ENCODE measurements at places on chromosomes 7 and 10.

DNA sequence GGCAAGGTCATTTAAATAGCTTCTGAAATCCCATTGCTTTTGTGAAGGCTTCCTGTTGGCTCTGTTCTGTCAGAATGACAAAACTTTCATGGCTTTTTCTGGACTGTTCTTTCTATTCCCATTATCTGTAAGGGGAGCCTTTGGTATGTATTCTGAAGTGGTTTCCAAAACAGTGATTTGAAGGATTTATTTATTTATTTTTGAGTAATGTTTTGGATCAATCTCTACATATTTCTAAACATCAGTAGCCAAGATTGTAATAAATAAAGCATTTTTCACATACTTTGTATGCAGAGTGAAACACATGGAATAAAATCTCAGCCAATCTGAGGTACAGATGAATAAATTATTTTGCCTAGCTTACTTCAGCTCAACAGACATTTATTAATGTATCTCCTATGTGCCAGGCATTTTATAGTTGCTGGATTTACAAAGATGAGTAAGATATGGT, 121.1 kb downstream of the BBS9 start:
- peak; percentile 70 for DNase-seq

DNA sequence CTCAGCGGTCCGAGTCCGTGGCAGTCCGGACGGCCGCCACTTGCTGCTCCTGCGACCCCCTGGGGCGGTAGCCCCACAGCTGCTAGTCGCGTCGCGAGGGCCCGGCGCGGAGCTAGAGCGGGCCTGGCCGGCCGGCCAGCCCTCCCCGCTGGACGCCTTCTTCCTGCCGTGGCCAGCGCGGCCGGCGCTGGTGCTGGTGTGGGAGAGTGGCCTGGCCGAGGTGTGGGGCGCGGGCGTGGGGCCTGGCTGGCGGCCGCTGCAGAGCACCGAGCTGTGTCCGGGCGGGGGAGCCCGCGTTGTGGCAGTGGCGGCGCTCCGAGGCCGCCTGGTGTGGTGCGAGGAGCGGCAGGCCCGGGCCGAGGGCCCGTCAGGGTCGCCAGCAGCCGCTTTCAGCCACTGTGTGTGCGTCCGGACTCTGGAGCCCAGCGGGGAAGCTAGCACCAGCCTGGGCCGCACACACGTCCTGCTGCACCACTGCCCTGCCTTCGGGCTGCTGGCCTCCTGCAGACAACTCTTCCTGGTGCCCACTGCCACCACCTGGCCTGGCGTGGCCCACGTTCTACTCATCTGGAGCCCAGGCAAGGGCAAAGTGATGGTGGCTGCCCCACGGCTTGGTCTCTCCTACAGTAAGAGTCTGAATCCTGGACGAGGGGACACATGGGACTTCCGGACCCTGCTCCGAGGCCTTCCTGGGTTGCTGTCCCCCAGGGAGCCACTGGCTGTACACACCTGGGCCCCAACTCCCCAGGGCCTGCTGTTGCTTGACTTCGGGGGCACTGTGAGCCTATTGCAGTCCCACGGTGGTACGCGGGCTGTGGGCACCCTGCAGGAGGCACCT, 631 bp downstream of the HPS6 start:
- peak; percentile 67 for DNase-seq

DNA sequence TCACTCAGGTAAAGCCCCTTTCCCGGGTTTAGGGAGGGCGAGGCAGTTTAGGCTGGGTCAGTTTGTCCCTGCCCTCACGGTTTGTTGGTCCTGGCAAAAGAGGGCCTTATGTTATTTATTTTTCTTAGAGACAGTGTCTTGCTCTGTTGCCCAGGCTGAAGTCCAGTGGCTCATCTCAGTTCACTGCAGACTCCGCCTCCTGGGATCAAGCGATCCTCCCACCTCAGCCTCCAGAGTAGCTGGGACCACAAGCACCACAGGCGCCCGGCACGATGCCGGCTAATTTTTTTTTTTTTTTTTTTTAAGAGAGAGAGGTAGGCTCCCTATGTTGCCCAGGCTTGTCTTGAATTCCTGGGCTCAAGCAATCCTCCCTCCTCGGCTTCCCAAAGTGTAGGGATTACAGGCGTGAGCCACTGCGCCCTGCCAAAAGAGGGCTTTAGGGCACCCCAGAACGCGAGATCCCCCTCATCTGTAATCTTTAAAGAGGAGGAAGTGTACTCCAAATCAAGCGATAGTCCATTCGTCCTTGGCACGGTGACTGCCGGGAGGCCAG, 626 bp upstream of the BMS1 start:
- no peak for DNase-seq

DNA sequence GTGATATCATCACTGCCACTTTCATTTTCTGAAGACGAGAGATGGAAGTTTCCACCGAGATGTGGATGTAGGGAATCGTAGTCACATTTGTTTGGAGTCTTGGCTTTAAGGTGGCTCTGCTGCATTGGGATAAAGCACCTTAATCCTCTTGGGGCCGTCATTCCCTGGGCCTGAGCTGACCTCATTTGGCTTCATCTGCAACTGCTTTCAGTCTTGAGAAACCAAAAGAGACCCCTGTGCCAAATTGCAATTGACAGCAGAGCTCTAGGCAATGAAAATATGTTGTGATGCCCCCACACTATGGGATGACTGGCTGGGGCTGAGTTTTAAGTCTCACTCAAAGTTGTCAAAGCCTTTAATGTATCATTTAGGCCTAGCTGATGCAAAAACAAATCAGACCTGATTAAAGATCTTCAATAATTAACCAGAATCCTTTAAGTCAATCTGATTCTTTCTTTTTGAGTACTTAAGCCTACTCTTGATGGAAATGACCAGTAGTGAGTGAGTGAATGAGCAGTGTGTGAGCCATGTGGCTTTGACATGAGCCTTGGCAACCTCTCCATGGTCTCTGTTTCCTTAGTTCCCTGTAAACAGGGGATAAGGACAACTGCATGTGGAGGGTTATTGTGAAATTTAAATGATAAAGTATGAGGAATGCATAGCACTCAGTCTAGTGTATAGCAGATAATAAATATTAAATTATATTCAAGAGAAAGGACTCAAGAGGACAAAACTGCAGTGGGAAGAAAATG, 155.0 kb downstream of the BMPER start:
- DNase-seq: peak; percentile 35

All from GM03348 (cell line).